Stimulated activated CD8-positive, alpha-beta memory T cell treated with anti-CD3 and anti-CD28 coated beads, Interleukin-4, amount 100 ng/mL, for 24 hours (primary cell): ENCODE measurements at places on chromosomes 1 and 21.
A peak's percentile ranks its signal among the peaks of the same experiment; 100 is the strongest.

GRCh38 chr1:74465193-74465681 lies 47.2 kb downstream of the LRRC53 start:
- no peak for DNase-seq

GRCh38 chr1:84724128-84724860 lies 34.0 kb upstream of the SSX2IP start:
- peak; percentile 27 for DNase-seq

DNA sequence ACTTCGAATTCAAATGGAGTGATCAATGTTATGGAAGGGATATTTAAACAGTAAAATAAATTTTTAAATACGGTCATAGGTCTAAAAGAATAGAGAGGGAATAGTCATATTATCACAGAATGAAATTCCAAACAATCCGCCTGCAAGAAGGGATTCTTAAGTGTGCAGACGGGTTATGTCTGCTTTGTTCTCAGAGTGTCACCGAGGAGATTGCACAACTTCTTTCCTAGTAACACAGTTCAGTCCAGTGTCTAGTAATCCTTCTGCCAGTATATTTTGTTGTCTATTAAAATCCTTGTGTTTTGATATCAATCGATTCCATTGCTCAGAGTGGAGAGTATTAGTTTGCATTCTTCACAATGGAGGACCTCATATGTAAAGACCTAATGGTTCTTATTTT lies 48.4 kb downstream of the LRRC53 start:
- no peak for DNase-seq

DNA sequence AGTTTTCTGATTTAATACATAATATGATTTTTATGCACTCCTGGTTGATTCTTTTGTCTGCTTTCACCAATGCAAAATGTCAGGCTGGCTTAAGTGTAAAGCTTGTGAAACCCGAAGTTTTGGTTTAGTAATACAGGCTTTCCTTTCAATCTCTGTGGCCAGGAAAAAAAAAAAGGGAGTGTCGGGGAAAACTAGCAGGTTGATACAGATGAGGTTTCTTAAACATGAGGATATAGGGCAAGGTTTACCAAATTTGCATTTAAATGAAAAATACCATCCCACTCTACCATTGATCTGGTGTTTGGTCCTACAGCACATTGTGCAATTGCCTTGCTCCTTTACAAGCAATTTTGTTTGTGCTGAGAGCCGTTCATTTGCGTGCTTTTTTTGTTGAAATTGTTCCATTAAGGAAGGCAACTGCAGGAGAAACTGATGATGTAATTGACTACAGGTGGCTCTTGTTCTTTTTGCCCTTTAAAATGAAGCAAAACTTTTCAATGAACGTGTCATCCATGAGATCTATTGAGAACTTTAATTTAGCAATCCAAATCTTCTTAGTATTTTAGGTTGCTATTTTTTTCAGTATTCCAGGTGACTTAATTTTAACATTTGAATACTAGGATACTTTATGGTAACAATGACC lies 22.7 kb downstream of the CLIC6 start:
- DNase-seq, result no peak

DNA sequence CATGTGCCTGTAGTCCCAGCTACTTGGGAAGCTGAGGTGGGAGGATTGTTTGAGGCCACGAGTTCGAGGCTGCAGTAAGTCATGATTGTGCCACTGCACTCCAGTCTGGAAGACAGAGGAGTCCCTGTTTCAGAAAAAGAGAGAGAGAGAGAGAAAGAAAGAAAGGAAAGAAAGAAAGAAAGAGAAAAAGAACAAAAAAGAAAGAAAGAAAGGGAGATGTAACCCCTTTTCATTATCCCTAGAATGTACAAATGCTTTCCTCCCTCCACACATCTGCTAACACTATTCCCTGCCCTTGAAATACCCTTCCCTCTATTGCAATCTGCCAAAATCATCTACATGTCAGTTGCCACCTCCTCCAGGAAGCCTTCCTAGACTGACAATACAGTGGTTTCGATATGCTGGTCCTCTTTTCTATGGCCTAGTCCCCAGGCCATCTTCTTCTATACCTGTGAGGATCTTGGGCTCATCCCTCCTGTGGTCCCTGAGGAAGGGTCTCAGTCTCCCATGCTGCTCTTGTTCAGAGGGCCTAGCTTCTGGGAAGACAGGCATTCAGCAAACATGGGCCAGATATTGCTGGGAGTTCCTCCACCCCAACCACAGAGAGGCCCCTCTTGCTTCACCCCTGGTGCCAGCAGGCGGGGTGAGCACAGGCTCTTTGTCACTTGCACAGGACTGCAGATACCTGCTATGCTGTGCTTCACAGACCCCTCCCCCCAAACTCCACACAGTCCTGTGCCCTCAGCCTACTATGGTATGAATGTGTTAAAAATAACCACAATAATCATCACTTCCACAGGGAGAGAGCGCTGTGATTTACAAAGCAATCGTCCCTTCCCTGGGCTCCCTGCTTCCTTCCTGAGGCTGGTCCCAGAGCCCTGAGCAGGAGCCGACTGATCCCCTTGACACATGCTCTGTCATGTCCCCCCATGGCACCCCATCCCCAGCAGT lies 14.1 kb downstream of the ADGRB2 start:
- no peak for DNase-seq

DNA sequence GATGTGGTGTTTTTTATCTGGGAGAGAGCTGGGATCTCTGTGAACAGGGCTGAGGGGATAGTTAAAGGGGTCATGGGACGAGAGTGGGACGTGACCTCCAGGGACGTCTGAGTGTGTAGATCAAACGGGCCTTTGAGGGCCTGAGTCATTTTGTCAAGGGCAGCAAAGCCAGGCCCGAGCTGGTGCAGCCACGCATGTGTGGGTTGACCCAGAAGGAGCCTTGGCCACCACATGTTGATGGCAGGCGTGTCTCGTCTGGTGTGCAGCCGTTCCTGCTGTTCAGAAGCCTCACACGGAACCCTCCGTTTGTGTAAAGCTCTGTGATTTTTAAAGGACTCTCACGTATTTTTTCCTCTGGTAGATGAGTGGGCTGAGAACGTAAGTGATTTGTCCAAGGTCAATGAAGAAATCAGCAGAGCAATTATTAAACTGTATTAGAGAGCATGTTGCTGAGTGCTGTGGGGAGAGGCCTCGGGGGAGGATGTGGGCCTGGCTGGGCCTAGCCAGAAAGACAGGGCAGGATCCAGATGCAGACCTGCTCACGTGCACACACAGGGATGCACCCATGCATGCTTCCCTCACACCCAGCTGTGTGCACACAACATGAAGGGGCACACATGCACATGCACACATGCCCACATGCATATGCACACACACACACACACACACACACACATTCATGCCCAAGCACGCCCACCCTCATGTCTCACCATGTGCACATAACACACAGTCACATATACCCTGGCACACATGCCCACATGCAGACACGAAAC lies 89.8 kb downstream of the AJAP1 start:
- no peak for DNase-seq

DNA sequence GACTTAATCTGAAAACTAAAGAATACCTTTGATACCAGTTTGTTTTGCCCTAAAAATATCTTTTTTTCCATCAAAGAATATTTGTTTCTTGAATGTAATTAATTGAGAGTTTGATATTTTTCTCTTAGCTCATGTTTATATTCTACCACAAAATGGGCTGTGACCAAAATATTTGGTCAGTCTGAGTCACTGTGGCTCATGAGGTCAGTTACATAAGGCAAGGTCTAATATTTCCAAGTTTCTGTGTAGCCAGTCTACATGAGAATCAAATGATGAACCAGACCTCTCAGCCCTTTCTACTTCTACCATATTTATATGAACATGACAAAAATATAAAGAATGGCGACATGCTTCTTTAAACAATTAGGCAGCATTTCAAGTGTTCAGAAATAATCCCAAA lies 83.0 kb upstream of the IVNS1ABP start:
- no peak for DNase-seq
